ENCODE measurements at places on chromosomes 16 and 17.
A peak's percentile ranks its signal among the peaks of the same experiment; 100 is the strongest.

DNA sequence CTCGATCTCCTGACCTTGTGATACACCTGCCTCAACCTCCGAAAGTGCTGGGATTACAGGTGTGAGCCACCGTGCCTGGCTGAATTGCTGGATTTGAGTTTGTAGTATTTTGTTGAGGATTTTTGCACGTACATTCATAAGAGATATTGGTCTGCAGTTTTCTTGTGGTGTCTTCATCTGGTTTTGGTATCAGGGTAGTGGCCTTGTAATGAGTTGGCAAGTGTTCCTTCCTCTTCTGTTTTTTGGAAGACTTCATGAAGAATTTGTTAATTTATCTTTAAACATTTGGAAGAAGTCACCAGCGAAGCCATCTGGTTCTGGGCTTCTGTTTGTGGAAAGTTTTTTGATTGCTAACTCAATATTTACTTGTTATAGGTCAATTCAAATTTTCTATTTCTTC lies 26.9 kb downstream of the SPNS3 start:
- DNase-seq = no peak

DNA sequence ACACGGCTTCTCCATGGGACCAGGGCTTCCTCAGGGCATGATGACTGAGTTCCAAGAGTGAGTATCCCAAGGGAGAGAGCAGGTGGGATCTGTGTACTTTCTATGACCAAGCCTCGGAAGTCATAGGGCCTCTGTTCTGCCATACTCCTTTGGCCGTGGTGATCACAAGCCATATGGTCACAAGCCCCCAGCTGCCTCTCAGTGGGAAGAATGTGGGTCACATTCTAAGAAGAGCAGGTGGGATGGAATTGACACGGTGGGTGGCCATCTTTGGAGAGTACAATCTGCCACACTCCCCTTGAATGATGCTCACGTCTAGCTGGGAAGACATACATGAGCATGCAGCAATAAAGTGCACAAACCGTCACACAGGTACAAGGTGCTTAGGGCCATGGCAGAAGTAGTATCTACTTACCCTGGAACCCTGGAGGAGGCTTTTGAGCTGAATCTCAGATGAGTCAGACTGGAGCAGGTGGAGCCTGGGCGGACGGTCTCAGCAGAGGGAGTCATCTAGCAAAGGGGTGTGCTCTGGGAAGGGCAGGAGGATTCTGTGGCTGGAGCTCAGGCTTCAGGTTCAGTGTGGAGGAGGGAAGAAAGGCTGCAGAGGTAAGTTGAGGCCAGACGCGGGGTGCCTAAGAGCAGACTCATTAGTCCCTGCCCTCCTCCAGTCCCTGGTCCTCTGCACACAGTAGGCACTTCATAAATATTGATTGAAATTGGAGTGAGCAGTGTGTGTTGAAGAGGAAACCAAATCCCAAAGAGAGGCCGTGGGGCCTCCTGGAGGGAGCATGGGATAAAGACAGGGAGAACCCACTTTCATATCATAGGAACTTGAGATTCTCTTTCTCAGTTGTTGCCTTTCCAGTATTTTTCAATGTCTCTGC lies 26.6 kb downstream of the GOSR2 start:
- no peak for DNase-seq

DNA sequence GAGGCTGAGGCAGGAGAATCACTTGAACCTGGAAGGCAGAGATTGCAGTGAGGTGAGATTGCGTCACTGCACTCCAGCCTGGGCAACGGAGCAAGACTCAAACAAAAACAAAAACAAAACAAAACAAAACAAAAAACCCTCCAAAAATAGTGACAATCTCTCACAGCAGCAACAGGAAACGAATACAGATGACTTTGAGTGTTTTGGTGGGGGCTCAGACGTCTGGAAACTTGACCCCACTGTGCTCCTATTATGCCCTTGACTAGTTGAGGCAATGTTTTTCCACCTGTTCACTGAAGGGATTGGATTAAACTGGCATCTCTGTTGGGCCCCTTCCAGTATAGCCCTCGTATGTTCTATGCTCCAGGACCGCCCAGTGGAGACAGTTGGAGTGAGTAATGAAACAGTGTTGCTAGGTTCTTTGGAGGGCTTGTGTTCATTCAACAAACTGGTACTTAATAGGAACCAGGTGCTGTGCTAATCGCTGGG lies 167.0 kb downstream of the UTP18 start:
- no peak for DNase-seq

DNA sequence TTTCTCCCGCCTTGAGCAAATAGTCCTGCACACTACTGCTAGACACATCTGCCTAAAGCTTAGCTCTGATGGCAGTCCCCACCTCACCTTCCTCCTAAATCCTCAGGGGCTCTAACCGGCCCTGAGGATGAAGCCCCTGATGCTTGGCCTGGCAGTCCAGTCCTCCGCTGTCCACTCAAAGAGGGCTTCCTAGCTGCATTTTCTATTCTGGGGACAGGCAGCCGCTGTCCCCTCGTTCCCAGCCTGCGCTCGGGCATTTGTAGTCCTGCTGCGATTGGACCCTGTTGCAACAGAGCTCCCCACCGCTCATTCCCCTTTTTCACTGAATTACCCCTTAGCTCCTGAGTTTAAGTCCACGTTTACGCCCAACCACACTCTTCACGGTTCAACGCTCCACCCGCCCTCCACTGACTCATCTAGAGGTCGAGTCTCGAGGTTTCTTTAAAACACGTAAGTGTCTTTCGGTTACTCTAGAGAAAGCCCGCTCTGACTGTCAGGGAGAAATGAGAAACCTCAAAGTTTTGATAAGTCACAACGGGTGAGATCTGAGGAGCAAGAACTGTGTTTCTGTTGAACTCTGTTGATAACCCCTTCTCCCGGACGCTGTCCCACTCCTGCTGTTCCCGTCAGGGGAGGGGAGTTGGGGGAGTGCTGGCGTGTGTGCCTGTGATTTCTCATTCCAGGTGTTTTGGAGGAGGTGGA lies 4.5 kb downstream of the CCR7 start:
- DNase-seq = peak; percentile 70

GRCh38 chr16:3915426-3916260 lies 35.1 kb upstream of the CREBBP start:
- DNase-seq = no peak

- DNase-seq = no peak
Measured at GRCh38 chr16:73315645-73316044, 267.7 kb upstream of the ZFHX3 start.

Measured in activated CD4-positive, alpha-beta T cell treated with anti-CD3 and anti-CD28 coated beads for 24 hours (primary cell).